ENCODE measurements at places on chromosomes 1 and 21.

DNA sequence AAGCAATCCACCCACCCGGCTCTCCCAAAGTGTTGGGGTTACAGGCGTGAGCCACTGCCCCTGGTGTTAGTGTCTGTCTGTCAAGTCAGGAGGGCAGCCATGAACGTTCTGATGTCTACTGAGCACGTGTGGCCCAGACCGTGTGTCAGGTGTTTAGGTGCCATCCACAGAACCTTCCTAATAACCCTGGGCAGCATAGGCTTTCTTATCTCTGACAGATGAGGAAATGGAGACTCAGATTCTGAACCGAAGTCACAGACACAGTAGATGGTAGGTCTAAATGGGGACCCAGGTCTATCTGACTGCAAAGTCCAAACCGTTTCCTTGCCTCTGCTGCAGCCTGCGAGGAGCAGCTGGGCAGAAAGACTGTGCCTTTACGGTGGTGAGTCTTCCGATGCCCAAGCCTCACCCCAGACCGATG, 622 bp upstream of the IL6R start:
- no peak for DNase-seq

DNA sequence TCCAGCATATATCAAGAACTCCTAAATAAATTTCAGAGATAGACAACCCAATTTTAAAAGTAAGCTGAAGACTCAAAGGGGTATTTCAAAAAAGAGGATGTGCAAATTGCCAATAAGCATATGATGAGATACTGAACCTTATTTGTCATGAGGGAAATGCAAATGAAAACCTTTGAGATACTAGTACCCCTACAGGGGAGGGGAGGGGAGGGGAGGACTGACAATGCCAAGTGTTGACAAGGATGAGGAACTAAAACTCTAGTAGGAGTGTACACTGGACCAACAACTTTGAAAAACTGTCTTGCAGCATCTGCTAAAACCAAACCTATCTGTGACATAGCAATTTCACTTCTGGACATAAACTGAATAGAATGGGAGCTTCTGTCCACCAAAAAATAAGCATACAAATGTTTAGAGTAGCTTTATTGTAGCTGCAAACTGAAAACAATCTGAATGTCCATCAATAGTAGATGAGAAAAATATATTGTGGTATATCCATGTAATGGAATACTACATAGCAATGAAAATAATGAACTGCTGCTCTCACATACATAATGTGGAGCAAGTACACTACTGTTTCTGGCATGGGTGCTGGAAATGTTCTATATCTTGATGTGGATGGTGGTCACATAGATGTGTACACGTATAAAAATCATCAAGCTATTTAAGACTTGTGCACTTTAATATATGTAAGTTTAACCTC, 57.2 kb downstream of the CDK18 start:
- no peak for DNase-seq

- DNase-seq = no peak
These were observed 104.6 kb downstream of the ZSCAN20 start for GRCh38 chr1:33576821-33577599.

- no peak for DNase-seq
These were observed 2.4 kb downstream of the THAP3 start for GRCh38 chr1:6627031-6627430.

GRCh38 chr1:228803421-228803820, 68.1 kb downstream of the RHOU start:
- no peak for DNase-seq

DNA sequence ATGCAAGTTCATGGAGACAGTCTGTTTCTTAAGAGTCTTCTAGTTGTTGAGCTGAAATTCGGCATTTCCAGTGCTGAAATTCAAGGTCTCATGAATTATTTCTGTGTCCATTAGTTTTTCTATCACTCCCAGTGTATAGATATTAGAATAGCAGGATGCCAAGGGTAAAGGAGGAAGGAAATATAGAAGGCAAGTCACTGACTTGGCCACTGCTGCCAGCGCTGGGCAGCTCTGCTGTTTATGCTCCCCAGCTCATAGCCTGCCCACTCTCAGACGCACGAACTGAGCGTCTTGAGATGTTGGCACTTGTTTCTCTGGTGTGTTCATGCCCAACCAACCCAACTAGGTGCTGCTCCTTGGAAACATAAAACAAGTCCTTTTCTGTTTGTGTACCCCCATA, 110.1 kb downstream of the SLC45A1 start:
- DNase-seq = no peak

DNA sequence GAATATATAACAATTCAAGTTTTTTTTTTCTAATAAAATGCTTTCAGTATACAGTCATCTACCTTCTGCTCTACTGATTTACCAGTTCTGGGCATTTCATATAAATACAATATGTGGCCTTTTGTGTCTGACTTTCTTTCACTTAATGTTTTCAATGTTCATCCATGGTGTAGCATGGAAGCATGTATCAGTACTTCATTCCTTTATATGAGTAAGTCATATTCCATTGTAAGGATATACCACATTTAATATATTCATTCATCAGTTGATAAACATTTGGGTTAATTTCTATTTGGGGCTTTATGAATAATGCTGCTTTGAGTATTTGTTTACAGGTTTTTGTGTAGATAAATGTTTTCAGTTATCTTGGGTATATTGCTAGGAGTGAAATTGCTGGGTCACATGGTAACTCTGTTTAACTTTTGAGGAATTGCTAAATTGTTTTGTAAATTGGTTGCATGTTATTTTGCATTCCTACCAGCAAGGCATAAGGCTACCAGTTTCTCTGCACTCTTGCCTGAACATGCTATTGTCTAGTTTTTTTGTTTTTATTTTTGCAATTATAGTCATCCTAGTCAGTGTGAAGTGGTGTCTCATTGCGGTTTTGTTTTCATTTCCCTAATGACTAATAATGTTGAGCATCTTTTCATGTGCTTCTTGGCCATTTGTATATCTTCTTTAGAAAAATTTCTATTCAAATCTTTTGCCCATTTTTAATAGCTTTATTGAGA, 206.1 kb downstream of the TM2D1 start:
- no peak for DNase-seq

DNA sequence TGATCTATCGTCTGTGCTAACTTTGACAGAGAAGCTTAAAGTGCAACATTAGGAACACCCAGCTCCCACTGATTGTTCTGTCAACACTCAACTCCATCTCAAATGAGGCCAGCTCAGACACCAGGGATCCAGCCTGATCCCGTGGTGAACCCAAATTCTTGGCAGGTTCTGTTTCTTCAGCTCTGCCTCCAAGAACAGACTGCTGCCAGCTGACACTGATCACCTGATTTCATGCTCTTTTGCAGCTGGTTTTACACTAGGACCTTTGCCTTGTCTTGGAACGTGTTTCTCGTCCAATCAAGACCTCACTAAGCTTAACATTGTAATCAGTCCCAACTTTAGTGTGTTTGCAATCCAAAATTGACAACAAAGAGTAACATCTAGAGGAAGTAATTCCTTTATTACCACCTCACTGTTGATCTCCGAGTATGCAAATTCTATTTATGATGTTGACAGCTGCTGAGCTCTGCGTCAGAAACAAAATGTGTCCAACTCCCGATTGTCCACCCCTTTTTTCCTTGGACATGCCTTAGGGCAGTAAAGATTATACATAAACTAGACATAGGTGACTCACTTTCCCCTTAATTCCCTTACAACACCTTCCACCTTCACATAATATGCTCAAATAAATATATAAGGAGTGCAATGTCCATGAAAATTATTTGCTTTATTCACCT, 1.6 kb upstream of the HYI start:
- DNase-seq = peak; percentile 4

DNA sequence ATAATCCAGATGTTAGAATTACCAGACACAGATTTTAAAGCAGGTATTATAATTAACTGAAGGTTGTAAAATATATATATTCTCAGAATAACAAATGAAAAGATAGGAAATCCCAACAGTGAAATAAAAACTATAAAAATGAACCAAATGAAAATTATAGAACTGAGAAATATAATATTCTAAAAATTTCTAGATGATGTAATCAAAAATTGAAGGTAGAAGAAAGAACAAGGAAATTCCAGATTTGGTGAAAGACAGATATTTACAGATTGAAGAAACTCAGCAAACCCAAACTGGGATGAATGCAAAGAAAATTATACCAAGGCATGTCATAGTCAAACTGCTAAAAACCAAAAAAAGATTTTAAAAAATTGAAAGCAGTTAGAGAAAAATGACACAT, 729.4 kb downstream of the MATN1 start:
- no peak for DNase-seq

DNA sequence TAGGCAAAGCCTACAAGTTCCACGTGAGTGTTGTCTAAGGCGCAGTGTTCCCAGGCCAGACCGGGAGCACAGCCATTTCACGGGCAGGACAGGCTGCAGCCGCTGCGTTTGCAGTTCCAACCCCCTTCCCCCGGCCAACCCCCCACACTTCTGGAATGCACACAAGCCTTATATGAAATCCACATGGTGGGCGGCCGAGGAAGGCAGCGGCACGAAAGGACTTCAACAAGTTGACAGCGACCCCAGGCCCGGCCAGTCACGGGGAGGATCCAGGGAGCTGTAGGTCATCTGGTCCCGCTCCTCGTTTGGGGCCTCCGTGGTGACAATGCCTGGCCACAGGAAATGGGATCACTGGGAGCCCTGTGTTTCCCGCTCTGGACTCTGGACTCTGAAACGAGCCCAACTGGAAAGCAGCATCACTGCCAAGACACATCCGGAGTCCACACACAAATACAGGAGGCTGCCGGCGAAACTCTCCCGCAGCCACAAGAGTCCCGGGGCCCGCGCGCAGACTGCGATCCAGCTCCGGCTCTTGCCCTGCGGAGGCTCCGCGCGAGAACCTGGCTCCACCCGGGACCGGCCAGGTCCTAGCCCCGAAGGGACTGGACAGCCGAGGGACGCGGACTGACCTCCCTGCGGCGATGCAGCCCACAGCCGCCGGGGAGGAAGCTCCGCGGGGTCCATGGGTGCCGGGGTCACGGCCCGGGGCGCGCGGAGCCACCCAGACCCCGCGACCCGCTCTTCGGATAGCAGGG, 794 bp downstream of the NID1 start:
- DNase-seq = peak; percentile 80

DNA sequence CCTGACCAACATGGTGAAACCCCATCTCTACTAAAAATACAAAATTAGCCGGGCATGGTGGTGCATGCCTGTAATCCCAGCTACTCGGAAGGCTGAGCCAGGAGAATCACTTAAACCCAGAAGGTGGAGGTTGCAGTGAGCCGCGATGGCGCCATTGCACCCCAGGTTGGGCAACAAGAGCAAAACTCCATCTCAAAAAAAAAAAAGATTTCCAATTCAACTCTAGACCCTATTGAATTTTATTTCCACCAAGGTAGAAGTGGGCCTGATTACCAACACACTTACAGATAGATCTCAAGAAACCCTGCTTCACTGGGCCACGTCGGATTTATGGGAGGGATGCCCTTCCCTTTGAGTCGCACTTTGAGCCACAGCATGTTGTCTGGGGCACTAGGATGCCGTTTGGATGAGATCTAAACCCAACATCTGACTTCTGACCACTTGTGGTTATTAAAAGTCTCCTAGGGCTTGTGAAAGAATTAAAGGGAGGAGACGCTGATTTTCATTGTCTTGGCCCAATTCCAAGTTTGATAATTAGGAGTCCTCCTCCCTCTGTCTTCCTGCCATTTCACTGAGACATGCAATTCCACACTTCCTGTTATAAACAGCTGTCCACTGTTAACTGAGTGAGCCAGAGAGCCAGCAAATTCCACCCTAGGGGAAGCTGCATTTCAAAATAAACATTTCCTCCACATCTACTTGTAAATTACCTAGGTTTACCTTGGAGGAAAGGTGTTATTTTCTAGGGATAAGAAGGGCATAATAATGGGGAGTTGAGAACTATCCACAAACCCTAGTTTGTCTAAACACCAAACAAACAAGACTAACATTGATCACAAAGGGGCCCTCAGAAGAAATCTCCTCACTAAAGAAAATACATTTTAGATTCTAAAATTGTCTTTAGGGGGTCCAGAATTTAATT, 5.2 kb upstream of the RERE start:
- DNase-seq = peak; percentile 81

GRCh38 chr1:235327559-235328270, at the start of gene ARID4B:
ARID4B (minus strand) TSS chr1:235328179; CDS start chr1:235326919, 1,260 bp downstream.
- peak; percentile 62 for DNase-seq

GRCh38 chr1:234469376-234469775, 9.6 kb downstream of the TARBP1 start:
- no peak for DNase-seq

GRCh38 chr1:150621497-150622302, 7.7 kb downstream of the ENSA start:
- peak; percentile 68 for DNase-seq

DNA sequence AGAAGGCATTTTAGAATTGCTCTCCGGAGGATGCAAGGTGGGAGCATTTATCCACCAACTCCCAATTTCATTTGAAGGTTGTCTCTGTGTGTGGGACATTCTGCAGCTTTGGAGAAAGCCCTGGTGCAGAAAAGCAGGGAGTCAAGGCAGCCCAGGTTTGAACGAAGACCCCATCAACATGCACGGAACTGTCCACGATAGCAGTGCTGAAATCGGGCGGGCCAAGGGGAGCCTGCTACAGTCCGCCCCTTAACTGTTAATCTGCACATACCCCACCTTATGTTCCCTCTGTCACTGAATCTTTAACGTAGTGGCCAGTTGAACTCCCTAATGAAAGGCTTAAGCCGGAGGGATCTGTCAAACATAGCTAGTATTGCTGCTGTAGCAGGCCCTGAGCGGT, 68.8 kb upstream of the C1orf174 start:
- no peak for DNase-seq

- DNase-seq = no peak
These were observed 3.9 kb downstream of the S100A9 start for GRCh38 chr1:153361480-153362109.

- no peak for DNase-seq
These were observed 11.3 kb downstream of the HS2ST1 start for GRCh38 chr1:86925742-86926141.

DNA sequence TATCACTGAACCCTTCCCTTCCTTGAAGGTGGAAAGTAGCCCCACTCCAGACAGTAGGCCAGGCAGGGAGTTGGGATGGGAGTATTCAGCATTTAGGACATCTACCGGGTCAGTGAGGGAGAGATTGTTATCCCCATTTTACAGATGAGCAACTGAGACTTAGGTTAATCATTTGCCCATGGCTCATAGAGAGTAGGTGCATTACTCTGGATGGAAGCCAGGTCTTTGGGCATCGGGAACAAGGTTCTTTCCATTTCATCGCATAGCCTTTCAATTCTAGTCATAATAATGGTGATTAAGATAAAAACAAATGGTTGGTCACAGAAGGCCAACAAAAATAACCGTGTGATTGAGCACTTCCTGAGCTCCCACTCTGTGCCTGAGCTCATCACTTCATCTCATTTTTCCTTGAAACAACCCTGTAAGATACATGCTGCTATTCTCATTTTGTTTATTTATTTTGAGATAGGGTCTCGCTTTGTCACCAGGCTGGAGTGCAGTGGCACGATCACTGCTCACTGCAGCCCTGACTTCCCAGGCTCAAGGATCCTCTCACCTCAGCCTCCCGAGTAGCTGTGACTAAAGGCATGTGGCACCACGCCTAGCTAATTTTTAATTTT, 64.8 kb downstream of the NAV1 start:
- no peak for DNase-seq

- DNase-seq = no peak
These were observed 47.8 kb upstream of the ARHGAP29 start for GRCh38 chr1:94285031-94285654.

- peak; percentile 43 for DNase-seq
These were observed 2.4 kb upstream of the CTPS1 start for GRCh38 chr1:40976952-40977690.
